ENCODE measurements at places on chromosomes 1 and 21.

DNA sequence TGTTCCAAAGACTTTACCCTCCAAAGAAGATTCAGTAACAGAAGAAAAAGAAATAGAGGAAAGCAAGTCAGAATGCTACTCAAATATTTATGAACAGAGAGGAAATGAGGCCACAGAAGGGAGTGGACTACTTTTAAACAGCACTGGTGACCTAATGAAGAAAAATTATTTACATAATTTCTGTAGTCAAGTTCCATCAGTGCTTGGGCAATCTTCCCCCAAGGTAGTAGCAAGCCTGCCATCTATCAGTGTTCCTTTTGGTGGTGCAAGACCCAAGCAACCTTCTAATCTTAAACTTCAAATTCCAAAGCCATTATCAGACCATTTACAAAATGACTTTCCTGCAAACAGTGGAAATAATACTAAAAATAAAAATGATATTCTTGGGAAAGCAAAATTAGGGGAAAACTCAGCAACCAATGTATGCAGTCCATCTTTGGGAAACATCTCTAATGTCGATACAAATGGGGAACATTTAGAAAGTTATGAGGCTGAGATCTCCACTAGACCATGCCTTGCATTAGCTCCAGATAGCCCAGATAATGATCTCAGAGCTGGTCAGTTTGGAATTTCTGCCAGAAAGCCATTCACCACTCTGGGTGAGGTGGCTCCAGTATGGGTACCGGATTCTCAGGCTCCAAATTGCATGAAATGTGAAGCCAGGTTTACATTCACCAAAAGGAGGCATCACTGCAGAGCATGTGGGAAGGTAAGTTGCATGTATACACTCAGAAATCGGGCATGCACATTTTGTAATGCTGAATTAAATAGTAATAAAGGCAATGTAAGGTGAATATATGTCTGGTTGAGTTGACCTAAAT lies 97.2 kb downstream of the ZFYVE9 start:
- DNase-seq = no peak

- no peak for DNase-seq
Observed at GRCh38 chr1:52400131-52400530, 4.1 kb downstream of the ORC1 start.

GRCh38 chr1:200558866-200559459 lies 61.6 kb downstream of the KIF14 start:
- DNase-seq = peak; percentile 58

GRCh38 chr1:13513895-13514546 lies at the start of gene LRRC38:
Gene LRRC38 (minus strand): TSS chr1:13514003. CDS start chr1:13513593, 410 bp downstream.
- DNase-seq = peak; percentile 32

GRCh38 chr1:86429835-86430234 lies 5.9 kb downstream of the CLCA2 start:
- DNase-seq = no peak

DNA sequence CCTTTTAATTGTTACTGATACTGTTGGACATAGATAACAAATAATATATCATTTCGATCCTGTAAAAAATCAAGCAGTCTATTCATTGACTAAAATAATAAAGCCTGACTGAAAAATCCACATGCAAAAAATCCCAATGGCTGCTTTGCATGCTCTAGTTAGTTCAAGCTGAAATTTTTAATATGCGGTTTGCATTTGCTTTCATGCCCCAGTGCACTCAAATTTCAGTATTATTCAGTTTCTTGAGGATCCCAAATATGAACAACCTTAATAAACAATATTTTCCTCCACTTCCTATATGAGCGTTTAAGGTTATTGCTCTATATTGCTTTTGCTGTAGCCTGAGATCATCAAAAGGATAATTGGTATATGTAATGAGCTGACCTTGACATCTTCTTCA lies 75.1 kb upstream of the DPH5 start:
- DNase-seq = no peak

DNA sequence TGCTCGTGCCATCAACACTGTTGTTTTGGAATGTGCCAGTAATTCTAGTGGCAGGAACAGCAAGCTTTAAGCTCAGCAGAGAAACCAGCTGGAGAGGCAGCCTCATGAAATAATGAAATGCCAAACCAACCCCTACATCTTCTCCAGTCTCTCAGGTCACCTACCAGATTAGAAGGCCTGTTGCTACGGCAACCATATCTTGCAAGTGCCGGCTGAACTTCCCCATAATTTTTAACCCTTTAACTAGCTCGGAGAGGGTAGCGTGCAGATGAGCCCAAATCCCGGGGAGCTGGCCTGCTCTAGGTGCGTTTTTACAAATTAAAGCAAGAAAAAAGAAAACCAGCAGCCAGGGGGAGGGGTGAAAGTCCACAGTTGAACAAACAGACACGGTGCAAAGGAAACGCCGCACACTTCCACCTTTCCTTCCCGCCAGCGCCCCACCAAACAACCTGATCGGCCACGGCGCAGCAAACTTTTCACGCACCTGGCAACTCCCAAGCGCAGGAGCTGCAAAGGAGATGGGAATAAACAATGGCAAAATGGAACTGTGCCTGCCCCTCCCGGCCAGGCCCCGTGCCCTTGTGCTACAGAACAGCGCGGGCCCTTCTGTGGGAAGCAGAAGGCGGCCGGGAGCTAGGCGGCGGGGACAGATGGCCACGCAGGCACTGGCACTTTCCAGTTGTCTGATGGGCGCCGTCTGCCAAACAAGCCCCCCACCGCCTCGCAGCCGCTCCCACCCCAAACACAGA lies 50.1 kb downstream of the SSBP3 start:
- DNase-seq = no peak

DNA sequence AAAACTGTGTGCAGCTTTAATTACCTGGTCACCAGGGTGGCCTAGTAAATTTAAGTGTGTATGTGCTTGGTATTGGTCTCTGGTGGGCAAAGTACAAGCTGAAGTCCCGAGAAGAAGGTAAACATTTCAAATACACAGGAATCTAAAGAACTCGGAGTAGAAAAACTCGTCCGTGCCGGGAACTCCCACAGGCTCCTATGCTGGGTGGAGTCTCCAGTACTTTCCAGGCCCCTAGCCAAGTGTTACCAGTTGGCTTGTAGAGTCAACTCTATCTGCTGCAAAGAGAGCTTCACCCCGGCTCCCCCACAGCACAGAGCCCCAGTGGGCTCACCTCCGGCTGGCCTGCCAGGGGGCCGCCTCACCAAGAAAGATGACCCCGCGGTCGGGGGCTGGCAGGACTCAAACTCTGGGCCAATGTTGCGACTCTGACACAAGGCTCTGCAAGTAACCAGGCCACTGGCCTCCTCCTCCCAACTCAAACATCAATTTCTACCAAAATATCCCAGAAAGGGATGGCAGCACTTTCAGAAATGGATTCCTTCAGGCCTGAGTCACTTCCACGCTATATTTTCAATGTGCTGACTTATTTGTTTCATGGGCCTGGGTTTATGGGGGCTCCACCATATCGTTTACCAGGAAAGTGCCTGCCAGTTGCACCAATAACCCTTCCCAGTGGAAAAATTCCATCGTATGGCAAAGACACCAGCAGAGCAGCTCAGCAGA lies 73.9 kb downstream of the SLC66A1 start:
- peak; percentile 7 for DNase-seq

DNA sequence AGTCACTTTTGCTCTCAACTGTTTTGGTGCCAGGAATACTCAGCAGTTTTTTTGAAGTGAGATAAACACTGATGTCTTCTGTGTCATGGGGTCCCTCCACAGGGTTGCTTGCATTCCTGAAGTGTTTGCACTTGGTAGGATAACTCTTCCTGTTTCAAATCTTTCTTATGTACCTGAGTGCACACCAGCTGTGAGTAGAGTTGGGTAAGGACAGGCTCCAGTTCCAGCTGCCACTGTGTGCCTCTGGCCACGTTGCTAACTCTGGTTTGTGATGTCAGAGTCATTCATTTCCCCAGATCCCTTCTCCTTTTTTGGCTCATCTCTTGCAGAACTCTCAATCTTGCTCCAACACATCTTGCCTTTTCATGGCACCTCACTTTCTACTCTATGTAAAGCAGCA lies 356.3 kb upstream of the B3GALT2 start:
- DNase-seq = no peak

GRCh38 chr1:173050865-173051264 lies at the start of gene TNFSF18:
Gene TNFSF18 (minus strand): TSS chr1:173050941. CDS start chr1:173050896, 45 bp downstream.
- peak; percentile 5 for DNase-seq

DNA sequence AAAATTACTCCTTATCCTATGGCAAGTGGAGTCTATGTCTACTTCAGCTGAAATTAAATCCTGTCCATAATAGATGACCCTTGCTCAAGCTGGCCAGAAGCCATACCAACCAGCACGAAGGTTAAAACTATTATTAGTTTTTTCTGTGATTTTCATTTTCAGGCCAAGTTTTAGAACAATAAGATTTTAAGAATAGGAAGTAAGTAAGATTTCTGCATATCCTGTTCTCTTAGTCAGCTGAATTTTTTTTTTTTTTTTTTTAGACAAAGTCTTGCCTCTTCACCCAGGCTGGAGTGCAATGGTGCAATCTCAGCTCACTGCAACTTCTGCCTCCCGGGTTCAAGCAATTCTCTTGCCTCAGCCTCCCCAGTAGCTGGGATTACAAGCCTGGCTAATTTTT lies 6.1 kb upstream of the RBP7 start:
- no peak for DNase-seq

DNA sequence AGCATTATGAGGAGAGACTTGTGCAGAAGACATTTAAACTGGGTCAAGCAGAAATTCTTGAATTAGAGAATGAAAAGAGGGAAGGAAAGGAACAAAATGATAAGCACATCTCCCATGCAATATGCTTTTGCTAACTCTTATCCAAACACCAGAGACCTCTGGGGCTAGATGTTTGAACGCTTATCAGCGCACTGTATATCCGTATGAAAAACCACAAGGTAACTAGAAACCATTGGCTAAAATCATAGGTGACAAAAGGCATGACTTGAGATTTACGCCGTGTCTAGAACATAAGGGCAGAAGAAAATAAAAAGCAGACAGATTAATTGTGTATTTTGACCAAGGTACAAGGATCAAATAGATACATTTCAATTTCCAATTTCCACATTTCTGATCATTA lies 38.0 kb upstream of the TIAM1 start:
- DNase-seq = no peak

- no peak for DNase-seq
Observed at GRCh38 chr1:212490276-212490675, 57.6 kb downstream of the NENF start.

GRCh38 chr1:224644553-224645154 lies 28.5 kb downstream of the CNIH3 start:
- DNase-seq = peak; percentile 76

- no peak for DNase-seq
Observed at GRCh38 chr1:62395291-62395690, 41.6 kb upstream of the USP1 start.

DNA sequence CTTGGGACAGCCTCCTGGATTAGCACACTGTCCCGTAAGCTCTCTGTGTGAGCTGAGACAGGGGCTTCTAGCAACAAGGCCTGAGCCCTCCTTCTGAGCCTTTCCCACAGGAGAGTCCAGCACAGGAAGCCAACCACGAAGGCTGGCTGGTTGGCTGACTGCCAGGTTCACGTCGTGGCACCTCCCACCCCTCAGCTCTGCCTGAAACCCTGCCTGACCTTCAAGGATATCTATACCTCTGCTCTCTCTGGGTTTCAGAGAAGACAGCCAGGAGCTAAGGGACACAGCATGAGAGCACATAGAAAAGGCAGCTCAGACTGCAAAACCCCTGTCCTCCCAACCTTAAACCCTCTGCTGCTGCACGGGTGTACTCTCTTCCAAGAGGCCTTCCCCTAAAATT lies 13.9 kb downstream of the DLGAP3 start:
- no peak for DNase-seq

DNA sequence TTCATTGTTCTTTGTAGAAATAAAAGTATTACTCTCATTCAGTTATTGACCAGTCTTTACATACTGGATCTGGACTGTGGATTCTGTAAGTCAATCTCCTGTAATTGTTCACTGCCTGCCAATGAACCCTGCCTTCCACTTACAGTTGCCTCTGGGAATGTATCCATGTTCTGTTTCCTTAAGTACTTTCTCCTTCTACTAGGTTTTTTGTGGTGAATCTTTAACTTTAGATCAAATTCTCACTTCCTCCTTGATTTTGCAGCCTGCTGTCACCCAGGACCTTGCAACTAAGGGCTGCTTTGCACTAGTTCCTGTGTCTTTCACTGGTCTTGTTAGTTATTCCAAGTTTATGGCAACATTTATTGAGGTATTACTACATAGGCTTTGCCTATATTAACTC lies 28.2 kb upstream of the ANKRD13C start:
- no peak for DNase-seq

- no peak for DNase-seq
Observed at GRCh38 chr1:68375919-68376318, 73.8 kb downstream of the RPE65 start.

DNA sequence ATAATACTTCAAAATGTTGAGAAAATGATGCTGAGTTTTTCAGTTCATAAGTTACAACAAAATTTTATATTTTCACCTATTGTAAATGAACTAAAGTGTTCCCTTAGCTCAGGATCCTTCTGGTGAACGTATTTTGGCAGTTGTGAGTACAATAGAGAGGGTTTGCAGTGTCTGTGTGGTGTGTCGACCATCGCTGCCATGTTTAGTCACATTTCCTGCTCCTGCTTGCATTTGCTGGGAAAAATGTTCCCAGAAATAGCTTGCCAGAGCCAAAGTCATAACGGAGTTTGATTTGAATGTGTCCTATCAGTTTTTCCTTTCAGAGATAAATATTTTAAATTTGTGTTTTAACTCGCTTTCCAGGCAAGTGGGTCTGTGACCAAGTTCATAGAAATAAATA lies 117.1 kb upstream of the COL6A1 start:
- no peak for DNase-seq

- no peak for DNase-seq
Observed at GRCh38 chr1:168945870-168946269, 160.6 kb upstream of the ATP1B1 start.

- DNase-seq = no peak
Observed at GRCh38 chr1:91881280-91881679, 4.7 kb downstream of the TGFBR3 start.

DNA sequence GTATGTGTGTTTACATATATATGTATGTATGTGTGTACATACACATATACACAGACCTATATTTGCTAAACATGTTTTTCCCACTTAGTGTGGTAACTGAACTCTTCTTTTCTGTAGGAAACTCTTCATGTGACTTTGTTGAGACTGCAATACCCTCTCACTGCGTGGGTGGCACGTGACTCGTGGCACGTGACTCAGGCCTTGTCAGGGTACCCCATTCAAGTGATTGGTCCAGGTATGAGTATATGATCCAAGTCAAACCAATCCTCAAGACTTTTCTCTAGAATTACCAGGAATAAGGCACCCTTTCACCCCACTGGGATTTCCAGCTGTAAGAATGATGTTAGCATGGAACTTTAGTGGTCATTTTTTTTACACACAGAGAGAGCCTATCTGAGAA lies 149.2 kb upstream of the KCNK2 start:
- DNase-seq = no peak

GRCh38 chr1:177950506-177950905 lies 19.4 kb downstream of the SEC16B start:
- no peak for DNase-seq

DNA sequence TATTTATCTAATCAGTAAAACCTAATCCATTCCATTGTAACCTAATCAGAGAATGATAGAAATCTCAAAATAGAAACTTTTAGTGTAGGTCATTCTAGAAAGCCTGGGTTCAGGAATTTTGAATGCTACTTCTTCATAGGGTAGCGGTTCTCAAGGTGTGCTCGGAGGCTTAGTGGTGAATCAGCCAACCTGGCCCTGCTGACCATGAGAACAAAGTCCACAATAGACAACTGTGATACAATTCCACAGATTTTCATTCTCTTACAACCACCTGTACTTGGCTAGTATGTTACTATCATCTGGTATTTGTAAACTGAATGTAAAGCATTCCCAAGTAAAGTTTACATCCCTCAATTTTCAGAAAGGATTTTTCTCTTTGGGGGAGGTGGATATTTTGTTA lies 7.5 kb upstream of the PUM1 start:
- peak; percentile 29 for DNase-seq

Measured in LoVo (cell line).